ENCODE measurements at places on chromosomes 16 and 17.

- no peak for DNase-seq
These were observed 4.3 kb downstream of the CHTF8 start for GRCh38 chr16:69127966-69128510.

GRCh38 chr17:5234645-5235576 is at the start of gene SCIMP:
Gene SCIMP (minus strand): TSS chr17:5234860. CDS start chr17:5234755, 105 bp downstream.
- DNase-seq = no peak

DNA sequence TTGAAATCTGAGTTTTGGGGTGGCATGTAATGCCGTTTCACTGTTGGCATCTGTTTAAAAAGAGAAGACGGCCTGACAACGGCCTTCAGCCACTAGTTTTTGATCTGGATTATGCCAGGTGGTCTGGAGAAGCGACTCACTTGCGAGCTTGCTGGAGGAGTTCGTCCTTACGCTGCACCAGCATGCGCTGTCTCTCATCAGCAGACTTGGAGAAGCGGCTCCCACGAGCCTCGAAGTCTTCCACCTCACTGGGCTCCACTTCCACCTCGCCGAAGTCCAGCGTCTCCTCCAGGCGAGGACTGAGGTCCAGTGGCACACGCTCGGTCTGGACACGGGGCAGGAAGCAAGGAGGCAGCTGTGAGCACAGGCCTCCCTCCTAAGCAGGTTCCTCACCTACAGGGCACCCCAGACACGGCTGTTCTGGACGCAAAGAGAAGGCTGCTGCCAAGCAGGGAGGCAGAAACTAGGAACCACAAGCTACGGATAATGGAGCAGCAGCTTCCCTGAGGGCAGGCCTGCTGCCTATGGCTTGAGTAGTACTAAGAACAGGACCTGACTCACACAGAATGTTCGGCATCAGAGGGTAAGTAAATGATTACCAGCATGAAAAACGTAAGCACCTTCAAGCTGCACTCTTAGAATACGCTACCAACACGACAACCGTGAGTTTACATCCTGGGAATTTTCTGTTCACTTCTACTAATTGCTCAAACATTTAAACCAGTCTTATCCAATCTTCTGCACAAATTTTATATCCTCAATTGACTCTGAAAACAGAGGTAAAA is 61.4 kb downstream of the AMFR start:
- DNase-seq = no peak

- no peak for DNase-seq
These were observed 500.4 kb upstream of the PSMD7 start for GRCh38 chr16:73796241-73796640.

GRCh38 chr16:73921295-73921694 is 375.3 kb upstream of the PSMD7 start:
- no peak for DNase-seq

DNA sequence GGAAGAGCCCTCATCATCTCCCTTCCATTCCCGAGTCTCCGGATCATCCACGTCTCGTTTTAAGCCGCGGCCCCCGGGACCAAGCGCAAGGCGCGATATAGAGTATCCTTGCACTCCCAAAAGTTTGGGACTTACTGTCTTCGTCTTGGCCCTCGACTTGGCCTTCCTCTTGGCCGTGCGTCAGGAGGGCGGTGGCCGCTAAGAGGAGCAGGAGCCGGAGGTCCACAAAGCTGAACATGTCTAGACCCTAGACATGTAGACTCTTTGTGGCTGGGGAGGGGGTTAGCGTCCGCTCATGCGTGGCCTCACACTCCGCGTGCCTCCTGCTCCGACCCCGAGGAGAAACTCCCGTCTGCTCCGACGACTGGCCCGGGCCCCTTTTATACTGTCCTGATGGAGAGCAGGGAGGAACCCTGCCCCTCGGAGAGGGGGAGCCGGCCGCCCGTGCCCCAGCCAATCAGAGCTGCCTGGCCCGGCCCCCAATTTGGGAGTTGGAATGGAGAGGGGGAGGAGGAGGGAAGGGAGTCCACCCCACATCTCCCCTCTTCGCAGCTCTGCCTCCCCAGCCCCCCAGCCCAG is at the start of gene COL1A1:
Gene COL1A1, minus strand, starts transcription at position 356 of the 579 bp plus-strand sequence. Its CDS starts 118 bp downstream, at position 238.
- DNase-seq = no peak

DNA sequence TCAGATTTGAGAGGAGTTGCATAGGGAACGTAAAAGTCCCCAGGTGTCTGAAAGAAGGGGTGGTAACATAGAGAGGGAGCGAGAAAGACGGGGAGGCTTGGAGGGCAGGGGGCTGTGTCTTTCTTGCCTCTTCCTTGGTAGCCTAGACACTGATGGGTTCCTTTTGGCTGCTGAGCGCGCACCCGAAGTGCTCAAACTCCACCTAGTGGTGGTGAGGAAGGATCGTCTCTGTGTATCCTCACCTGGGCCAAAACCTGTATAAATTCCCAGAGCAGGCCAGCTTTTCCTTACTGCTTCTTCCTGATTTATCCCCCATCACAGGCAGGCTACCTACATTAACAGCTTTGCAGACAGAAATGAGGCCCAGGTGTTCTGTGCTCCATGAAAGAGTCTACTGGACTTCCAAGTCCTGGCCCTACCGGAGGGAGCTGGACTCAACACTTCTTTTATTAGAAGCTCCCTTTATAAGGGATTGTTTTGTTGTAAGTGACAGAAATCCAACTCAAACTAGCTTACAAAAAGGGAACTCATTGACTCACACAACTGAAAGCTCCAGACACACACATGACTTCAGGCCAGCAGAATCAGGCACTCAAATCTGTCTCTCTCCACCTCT is 5.5 kb upstream of the SLC25A35 start:
- DNase-seq = peak; percentile 71

GRCh38 chr16:74710401-74710800 is 9.7 kb upstream of the MLKL start:
- DNase-seq = no peak

DNA sequence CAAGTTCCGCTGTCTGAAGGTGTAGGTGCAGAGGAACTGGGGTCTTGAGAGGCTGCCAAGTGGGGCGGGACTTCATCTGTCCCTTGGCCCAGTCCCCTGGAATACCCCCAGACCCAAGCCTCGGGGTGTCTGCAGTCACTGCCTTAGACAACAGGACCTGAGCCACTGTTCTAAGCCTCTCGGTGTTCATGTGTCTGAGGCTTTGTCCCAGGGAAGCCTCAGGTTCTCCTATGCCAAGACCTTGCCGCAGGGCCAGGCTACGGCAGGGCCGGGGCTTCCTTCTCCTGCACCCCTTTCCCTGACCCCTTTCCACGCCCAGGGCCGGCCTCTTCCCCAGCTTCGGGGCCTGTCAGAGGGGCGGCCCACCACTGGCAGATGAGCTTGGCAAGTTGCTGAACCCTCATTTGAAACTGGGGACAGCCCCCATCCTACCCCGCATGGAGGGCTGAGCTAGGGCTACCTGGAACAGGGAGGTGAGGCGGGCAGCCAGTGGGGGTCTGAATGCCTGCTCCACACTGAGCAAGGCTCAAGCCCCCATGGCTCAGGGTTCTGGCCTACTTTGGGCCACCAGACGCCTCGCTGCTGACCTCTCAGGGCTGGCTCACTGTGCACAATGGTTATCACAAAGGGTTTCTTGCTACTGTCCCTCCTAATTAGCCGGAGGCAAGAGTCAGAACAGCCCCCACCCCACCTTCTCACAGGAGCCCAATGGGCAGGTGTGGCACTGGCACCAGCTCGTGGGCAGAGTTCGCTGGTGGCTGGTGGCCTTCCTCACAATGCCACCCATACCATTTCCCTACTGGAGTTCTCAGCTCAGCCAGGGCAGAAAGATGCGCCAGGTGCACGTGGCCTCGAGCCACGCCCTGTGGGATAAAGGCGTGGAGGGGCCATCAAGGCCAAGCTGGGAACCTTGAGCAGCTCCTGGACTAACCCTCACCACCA is 7.1 kb downstream of the LITAFD start:
- DNase-seq = no peak

All from CD8-positive, alpha-beta memory T cell (primary cell).